ENCODE measurements at places on chromosomes 3 and 15.

DNA sequence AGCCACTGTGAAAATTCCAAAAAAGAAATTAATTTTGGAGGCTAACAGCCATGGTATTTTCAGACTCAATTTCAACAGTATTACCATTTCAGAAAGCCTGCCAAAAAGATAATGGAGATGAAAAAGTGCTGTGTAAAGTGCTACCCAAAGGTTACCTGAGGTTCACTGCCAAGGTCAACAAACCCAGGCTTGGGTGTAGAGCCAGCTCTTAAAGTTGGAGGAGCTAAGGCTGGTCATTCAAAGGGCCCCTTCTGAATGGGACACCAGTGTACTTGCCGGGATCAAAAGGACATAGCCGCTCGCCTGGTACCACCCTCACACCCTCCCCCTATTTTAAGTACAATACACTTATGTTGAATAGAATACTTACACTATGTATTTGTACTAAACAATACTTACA lies 64.5 kb downstream of the ETV5 start:
- no peak for DNase-seq

DNA sequence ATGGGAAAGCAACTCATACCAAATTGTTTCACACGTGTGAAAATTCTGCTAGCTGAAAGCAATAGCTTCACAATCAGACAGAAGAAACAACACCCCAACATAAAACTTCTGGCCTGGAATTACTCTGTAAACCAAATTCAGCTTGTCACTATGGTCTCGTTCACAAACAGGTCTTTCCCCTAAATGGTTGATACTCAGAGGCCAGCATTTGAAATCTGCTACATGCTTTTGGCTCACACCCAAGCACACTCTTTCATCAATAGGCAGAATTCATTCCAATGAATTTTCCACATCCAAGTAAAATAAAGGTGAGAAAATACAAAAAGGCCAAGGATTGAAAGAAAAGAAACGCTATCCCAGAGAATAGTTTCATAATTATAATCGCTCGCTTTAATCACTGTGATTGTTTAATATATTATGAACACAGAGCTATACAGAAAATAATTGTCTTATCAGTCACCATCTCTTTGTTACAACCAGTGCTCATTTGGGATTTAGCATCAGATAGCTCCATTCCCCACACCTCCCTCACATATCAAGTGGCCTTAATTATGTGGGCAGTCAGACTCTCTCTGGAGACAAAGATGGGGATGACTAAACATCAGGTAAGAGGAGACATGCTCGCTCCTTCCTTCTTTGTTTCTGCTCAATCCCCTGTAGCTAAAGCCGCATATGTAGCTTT lies 503.8 kb upstream of the ARRDC4 start:
- no peak for DNase-seq

DNA sequence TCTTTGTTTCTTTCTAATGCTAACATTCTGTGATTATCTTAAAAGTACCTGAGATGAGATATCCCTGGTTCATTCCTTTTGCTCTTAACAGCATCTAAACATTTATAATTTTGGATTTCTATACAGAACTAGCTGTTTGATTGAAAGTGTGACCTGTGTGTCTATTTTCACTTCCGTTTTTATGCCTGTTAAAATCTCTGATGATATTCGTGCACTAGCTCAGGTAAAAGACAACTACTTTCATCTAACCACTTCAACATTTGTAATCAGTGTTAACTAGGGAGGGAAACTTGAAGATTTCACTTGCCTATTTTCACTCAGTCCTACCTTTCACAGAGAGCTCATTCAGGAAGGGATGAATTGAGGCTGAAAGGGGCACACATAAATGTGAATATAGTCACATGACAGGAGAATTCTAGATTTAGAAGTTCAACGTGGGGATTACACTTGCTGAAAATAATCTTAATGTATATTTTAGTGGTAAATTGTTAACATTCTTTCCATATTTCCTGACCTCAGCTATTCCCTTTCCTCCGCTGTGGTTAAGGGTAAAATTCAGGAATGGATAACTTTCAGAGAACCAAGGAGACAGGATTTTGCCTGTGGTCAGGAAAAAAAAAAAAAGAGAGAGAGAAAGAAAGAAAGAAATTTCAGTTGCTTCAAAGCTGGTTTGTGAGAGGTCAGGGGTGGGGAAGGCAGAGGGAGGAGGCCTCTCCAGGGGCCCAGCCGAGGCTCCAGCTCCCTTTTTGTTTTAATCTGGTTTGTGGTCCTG lies 159.8 kb upstream of the TSC22D2 start:
- no peak for DNase-seq

DNA sequence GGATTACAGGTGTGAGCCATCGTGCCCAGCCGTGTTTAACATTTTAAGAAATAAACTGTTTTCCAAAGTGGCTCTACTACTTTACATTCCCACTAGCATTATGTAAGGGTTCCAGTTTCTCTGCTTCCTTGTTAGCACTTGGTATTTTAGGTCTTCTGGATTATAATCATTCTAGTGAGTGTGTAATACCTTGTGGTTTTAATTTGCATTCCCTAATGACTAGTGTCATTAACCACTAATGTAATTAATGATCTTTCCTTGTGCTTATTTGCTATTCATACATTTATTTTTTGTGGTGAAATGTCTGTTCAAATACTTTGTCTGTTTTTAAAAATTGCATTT lies 30.7 kb downstream of the ARIH2 start:
- no peak for DNase-seq

DNA sequence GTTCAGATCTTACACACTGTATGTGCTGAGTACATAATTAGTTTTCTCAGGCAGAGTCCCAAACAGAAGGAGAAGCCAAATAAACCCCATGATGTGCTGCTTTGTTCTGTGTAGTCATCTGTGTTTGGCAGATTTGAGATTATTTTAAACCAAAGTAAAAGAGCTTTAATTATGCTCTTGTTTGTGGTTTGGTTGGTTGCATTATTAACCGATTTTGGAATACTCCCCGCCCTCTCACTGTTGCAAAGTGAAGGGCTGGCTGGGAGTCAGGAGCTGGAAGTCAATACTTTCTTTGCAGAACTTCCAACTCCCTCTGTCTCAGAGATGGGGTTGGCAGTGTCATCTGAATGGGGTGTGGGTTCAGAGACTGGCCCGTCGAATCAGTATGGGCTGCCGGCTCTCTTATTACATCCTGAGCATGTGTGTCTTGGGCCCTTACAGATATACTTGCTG lies 34.4 kb downstream of the SLCO3A1 start:
- no peak for DNase-seq

- DNase-seq: no peak
Measured at GRCh38 chr3:46030626-46031025, 3.3 kb upstream of the XCR1 start.

DNA sequence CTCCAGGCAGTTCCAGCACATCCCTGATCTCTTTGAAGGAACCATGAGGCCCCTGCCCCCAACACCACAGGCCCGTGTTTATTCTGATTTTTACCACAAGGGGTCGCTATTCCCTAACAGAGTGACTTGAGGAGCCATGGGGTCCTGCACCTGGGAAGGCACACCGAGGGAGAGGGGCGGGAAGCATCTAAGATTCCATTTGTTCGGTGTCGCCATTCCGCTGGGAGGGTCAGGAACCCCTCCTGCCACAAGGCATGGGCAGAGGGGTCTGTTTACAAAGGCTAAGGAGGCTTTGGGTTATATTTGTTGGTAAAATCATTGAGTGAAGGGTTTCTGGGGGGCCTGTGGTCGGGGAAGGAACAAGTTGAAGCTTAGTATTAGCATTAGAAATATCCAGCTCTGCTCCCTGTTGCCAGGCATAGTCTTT lies 77.1 kb downstream of the WDR76 start:
- peak; percentile 73 for DNase-seq

DNA sequence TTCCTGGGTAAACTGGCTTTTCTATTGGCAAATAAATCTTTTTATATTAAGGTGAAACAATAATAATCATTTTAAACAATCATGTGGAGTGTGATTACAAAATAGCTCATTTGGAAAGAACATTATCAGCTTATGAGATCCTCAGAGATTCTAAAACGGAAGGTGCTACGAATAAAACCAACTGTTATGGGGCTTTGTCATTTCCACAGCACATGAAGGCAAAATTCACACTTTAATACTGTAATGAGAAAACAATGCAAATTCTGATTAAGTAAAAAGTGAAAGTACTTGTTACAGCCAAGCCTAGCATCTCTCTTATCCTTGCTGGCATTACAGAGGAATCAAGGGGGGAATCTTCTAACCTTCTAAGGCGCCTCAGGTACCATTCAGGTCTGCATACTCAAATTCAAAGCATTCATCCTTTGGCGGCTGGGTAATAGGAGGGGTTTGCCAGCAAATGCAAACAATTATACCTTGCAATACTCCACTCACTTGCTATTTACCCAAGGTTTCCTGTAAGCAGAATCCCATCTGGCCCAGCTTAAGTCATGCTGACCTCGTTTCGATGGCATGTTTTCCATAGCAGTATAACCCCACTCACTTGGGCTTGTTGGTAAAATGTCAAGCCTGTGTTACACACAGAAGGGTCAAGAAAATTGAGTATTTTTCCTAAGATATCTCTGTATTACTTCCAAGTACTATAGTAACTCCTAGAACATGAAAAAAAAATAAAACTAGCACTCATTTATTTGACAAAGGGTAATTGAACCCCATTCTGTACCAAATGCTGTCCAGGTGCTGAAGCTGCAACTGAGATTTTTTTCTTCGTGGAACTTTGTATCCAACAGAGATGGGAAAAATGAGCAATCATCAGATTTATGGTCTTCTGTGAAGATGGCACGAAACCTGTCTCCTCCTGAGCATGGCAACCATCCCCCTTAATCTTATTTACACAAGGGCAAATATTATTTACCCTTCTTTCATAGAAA lies 183.7 kb upstream of the LMCD1 start:
- no peak for DNase-seq

- DNase-seq: no peak
Measured at GRCh38 chr15:26083457-26083856, 220.3 kb upstream of the ATP10A start.

GRCh38 chr15:90376789-90377188 lies 11.3 kb upstream of the IQGAP1 start:
- DNase-seq: no peak

- no peak for DNase-seq
Measured at GRCh38 chr3:129245141-129245540, 4.3 kb upstream of the COPG1 start.

GRCh38 chr3:38138349-38139190 lies at the start of gene MYD88:
MYD88 (plus strand) TSS chr3:38138661; CDS start chr3:38138701, 40 bp downstream.
- peak; percentile 85 for DNase-seq

GRCh38 chr3:196501316-196502044 lies 2.1 kb downstream of the RNF168 start:
- DNase-seq: no peak

GRCh38 chr15:85752491-85752961 lies 42.2 kb downstream of the KLHL25 start:
- DNase-seq: no peak
